H1 (cell line): ENCODE measurements at places on chromosomes 5 and 9. TPM values are rescaled to one million over a fixed set of nuclear protein-coding genes. Genes with fewer than 3 reads are reported as not detected.
A peak's percentile ranks its signal among the peaks of the same experiment; 100 is the strongest.

Gene PPP3R2
- total RNA-seq = not detected in 2 replicates

Gene MEIKIN
- not detected in 2 replicates for total RNA-seq

- H3K27me3 ChIP-seq = no peaks in the 10 kb centered on the region; the same call in 1 of the 2 replicates
- DNase-seq = no peak
- H3K4me3 ChIP-seq = no peak overlapping the region
- H3K36me3 ChIP-seq = peaks cover 2% of the 10 kb centered on the region
Measured at GRCh38 chr9:135920256-135920930, 13.0 kb upstream of the CAMSAP1 start.

- H3K36me3 ChIP-seq = no peaks in the 10 kb centered on the region
- no peak overlapping the region for H3K27ac ChIP-seq
- H3K4me3 ChIP-seq = no peak overlapping the region
- peaks cover 11% of the 10 kb centered on the region; the same call in 1 of the 2 replicates for H3K4me1 ChIP-seq
- DNase-seq = no peak
Measured at GRCh38 chr9:14887149-14887548, 23.1 kb downstream of the FREM1 start.

Gene BAAT
- total RNA-seq = 0.17 TPM in 1 of 2 replicates, not detected in the other

Gene DNAJA1
- 159 and 169 TPM in 2 replicates for total RNA-seq

Gene IL4
- not detected in 2 replicates for total RNA-seq

GRCh38 chr9:125969868-125970267, 222.7 kb downstream of the PBX3 start:
- no peak for DNase-seq
- peaks cover 12% of the 10 kb centered on the region for H3K36me3 ChIP-seq
- H3K27me3 ChIP-seq = no peaks in the 10 kb centered on the region
- H3K27ac ChIP-seq = no peak overlapping the region

DNA sequence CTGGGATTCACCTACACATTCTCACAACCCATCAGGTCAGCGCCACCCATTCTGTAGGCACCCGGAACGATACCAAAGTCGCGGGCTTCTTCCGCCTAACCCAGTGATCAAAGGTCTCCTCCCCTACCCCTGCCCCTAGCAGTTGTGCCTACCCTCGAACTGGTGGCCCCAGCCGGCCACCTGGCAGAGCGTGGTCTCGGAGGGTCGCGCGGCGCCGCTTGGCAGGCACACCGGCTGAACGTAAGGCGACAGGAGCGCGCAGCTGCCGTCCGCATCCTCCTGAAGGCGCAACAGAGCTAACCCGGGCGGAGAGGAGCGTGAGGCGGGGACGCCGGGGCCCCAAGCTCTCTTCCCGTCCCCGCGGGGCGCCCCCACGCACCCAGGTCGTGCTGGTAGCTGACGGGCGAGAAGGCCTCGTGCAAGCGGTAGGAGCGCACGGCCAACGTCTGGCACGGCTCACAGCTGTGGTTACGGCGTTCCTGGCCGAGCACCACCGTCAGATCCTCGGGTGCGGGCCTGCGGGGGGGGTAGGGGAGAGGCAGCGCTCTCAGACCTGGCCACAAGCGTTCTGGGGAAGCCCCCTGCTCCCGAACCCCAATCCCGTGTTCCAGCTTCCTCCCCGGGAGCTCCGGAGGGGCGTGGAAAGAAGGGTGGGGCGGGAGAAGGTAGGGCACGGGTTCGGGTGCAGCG, 2.8 kb upstream of the PFN3 start:
- H3K36me3 ChIP-seq = no peaks in the 10 kb centered on the region
- H3K4me1 ChIP-seq = peaks cover 19% of the 10 kb centered on the region
- H3K27ac ChIP-seq = no peak overlapping the region
- no peak for DNase-seq
- H3K27me3 ChIP-seq = peaks cover 39% of the 10 kb centered on the region

Gene MAMDC4
- total RNA-seq = 4.5 TPM in 2 replicates

DNA sequence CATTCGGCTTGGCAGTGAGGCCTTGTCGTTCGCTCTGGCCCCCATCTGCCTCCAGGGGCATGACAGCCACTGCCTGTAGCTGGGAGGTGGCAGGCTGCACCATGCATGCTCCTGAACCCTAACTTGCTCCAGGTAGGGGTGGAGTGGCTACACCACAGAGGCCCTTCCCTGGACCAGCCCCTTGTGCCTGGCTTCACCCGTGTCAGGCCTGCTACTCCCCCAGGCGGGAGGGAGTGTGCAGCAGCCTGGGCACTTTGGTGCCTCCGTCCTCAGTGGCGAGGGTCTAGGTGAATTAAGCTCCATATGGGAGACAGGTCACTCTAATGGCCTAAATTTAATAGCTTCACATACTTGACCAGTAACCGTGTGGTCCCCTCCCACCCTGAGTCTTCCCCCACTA, 59.4 kb upstream of the LMX1B start:
- H3K27me3 ChIP-seq = no peaks in the 10 kb centered on the region; the same call in 1 of the 2 replicates
- H3K4me3 ChIP-seq = no peak overlapping the region
- no peak for DNase-seq
- no peak overlapping the region for H3K27ac ChIP-seq

DNA sequence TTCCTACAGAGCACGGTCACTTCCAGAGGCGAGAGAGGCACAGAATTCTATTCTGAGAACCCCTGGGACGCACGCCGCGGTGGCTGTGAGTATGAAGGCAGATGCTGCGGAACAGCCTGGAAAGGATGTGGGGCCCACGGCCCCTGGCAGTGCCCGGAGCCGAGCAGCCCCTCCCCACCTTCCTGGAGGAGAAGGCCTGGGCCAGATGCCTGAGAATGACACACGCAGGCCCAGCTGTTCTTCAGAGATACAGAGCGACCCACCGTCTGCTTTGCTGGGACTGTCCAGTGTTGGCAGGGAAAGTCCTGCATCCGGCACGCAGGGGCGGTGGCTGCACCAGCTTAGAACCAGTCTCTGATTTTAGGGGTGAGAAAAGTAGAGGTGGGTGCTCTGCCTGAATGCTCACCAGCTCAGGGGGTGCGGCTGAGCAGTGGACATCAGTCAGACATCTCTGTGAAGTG, 116.7 kb upstream of the LPCAT1 start:
- H3K27ac ChIP-seq = no peak overlapping the region
- H3K36me3 ChIP-seq = no peaks in the 10 kb centered on the region
- H3K4me1 ChIP-seq = peaks cover 13% of the 10 kb centered on the region
- no peak overlapping the region for H3K4me3 ChIP-seq
- peaks cover 14% of the 10 kb centered on the region for H3K27me3 ChIP-seq

Gene PCDHB15
- total RNA-seq = 3.9 and 4.0 TPM in 2 replicates

GRCh38 chr9:12698986-12699385, 5.8 kb downstream of the TYRP1 start:
- no peak overlapping the region for H3K4me3 ChIP-seq
- DNase-seq = no peak
- H3K36me3 ChIP-seq = no peaks in the 10 kb centered on the region
- H3K27ac ChIP-seq = no peak overlapping the region
- H3K27me3 ChIP-seq = no peaks in the 10 kb centered on the region

- no peak overlapping the region for H3K27ac ChIP-seq
- no peak for DNase-seq
- no peak overlapping the region for H3K4me3 ChIP-seq
- H3K27me3 ChIP-seq = no peaks in the 10 kb centered on the region
Measured at GRCh38 chr5:125316391-125316790, 570.0 kb upstream of the ZNF608 start.

GRCh38 chr5:79699763-79700400, 10.2 kb downstream of the CMYA5 start:
- H3K27ac ChIP-seq = no peak overlapping the region
- DNase-seq = no peak
- no peaks in the 10 kb centered on the region for H3K4me1 ChIP-seq
- H3K27me3 ChIP-seq = no peaks in the 10 kb centered on the region
- no peaks in the 10 kb centered on the region for H3K36me3 ChIP-seq

GRCh38 chr5:6904860-6905259, 191.6 kb downstream of the TENT4A start:
- no peaks in the 10 kb centered on the region for H3K27me3 ChIP-seq
- no peaks in the 10 kb centered on the region for H3K36me3 ChIP-seq
- DNase-seq = no peak
- H3K4me1 ChIP-seq = peaks cover 3% of the 10 kb centered on the region; the same call in 1 of the 2 replicates

DNA sequence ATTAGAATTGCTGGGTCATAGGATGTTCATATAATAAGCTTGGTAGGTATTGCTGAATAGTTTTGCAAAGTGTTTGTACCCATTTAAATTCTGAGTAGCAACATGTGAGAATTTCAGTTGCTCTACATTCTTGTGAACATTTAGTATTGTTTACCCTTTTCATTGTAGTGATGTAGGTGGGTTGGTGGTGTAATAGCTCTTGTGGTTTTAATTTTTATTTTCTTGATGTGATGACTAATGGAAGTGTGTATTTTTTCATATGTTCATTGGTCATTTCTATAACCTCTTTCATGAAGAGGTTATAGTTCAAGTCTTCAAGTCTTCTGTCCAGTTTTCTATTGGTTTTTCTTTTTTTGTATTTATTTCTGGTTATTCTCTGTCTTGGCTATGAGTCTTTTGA, 34.4 kb downstream of the RASA1 start:
- H3K36me3 ChIP-seq = peaks cover 4% of the 10 kb centered on the region; the same call in 1 of the 2 replicates
- H3K4me1 ChIP-seq = no peaks in the 10 kb centered on the region; the same call in 1 of the 2 replicates
- no peaks in the 10 kb centered on the region for H3K27me3 ChIP-seq
- H3K27ac ChIP-seq = no peak overlapping the region

Gene FSTL4
- 4.1 and 6.1 TPM in 2 replicates for total RNA-seq

DNA sequence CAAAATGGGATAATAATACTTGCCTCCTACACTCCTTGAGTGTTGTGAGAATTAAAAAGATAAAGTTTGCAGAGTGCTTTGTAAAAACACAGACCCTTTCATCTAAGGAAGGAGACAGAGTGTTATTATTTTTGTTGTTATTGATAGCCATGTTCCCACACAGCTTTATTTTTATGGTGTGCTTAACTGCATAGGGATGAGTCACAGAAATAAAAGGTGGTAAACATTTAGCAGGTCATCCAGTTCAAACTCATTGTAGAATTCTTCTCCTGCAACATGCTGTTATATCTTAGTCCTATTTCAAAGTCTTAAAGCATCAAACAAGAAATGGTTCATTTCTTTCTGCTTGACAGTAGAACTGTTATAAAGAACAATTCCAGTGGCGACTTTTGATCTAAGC, 367.5 kb upstream of the ACTBL2 start:
- no peak for DNase-seq
- no peaks in the 10 kb centered on the region for H3K4me1 ChIP-seq
- H3K36me3 ChIP-seq = no peaks in the 10 kb centered on the region
- H3K27me3 ChIP-seq = no peaks in the 10 kb centered on the region
- H3K27ac ChIP-seq = no peak overlapping the region

GRCh38 chr9:111151537-111151936, 113.3 kb upstream of the LPAR1 start:
- no peaks in the 10 kb centered on the region for H3K4me1 ChIP-seq
- no peak overlapping the region for H3K4me3 ChIP-seq
- no peaks in the 10 kb centered on the region for H3K27me3 ChIP-seq
- no peak for DNase-seq
- no peaks in the 10 kb centered on the region for H3K36me3 ChIP-seq

Gene ADAMTSL2
- 0.69 and 0.74 TPM in 2 replicates for total RNA-seq

DNA sequence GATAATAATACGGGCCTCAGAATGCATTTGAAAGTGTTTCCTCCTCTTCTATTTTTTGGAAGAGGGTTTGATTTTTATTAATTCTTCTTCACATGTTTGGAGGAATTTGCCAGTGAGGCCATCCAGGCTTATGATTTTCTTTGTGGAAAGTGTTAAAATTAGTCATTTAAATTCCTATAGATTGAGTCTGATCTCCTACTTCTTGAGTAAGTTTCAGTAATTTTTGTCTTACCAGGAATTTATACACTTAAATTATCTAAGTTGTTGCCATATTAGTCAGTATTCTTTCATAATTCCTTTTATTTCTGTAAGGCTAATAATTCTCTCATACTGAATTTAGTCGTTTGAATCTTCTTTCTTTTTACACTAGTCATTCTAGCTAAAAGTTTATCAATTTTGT, 25.2 kb upstream of the HAPLN1 start:
- no peak overlapping the region for H3K4me3 ChIP-seq
- H3K36me3 ChIP-seq = no peaks in the 10 kb centered on the region
- DNase-seq = no peak
- H3K27me3 ChIP-seq = no peaks in the 10 kb centered on the region
- H3K4me1 ChIP-seq = no peaks in the 10 kb centered on the region
- H3K27ac ChIP-seq = no peak overlapping the region

Gene CCDC192
- total RNA-seq = 0.61 and 0.63 TPM in 2 replicates

DNA sequence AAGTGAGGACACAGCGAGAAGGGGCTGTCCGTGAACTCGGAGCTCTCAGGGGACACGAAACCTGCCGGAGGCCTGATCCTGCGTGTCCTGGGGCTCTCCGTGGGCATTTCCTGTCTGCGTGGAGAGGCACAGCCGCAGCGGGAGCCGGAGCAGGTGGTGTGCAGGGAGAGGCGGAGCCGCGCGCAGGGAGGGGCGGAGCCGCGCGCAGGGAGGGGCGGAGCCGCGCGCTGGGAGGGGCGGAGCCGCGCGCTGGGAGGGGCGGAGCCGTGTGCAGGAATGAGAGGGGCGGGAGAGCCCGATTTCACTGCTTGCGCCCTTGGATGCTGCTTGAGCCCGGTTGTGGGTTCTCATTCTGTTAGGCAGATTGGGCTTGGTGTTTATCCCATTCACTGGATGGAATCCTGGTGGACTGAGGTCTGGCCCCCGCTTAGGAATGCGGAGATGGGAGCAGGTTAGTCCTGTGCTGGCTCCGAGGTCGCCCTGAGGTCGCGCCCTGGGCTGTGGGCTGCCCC, 26.7 kb downstream of the NDUFS6 start:
- H3K4me1 ChIP-seq = peaks cover 3% of the 10 kb centered on the region
- DNase-seq = no peak
- H3K27ac ChIP-seq = no peak overlapping the region
- H3K4me3 ChIP-seq = peak overlapping the region; percentile 16; the same call in 1 of the 2 replicates

DNA sequence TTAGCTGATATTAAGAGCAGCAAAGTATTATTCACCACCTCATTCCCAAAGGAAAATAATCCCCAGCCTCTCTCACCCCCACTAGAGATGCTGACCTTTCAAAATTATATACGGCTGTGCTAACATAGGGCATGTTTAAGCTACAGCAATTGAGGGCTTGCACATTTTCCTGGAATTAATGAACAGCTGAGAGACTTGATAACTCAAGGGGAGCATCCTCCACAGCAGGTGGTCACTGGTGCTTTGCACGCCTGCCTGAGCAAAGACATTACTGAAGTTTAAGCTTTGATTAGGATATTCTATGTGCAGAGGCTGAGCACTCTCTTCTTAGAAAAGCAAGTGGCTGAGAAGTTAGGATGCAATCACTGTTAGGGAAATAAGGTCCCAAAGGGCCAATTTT, 230.9 kb downstream of the FAM114A2 start:
- H3K27ac ChIP-seq = no peak overlapping the region
- no peaks in the 10 kb centered on the region for H3K4me1 ChIP-seq
- no peaks in the 10 kb centered on the region for H3K27me3 ChIP-seq
- no peaks in the 10 kb centered on the region for H3K36me3 ChIP-seq

DNA sequence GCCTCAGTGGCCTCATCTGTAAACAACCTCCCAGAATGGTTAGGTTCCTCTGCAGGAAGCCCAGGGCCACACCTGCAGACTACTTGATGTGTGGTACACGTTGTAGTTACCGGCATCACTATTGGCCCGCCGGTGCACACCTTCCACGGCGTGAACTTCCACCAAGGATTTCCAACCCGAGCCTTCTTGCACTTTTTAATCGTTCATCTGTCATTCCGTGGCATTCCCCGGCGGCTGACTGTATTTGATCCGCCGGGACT, 5.3 kb upstream of the TRIM41 start:
- no peaks in the 10 kb centered on the region for H3K36me3 ChIP-seq
- DNase-seq = no peak
- no peaks in the 10 kb centered on the region for H3K4me1 ChIP-seq
